ENCODE measurements at places on chromosomes 1 and 21. TPM values are rescaled to one million over a fixed set of nuclear protein-coding genes. Genes with fewer than 3 reads are reported as not detected.

The TMPRSS15 gene
- not detected for total RNA-seq

The WDR3 gene
- 29.2 TPM for total RNA-seq

The S100A11 gene
- 1,959 TPM for total RNA-seq

The AMY2A gene
- not detected for total RNA-seq

The GJA8 gene
- not detected for total RNA-seq

The SPATA45 gene
- not detected for total RNA-seq

The PTPN7 gene
- not detected for total RNA-seq

The LHX4 gene
- 0.45 TPM for total RNA-seq

The SMCP gene
- total RNA-seq: not detected

The DPYD gene
- total RNA-seq: 2.0 TPM

The CASZ1 gene
- 2.1 TPM for total RNA-seq

The PLPPR4 gene
- 0.02 TPM for total RNA-seq

The HES3 gene
- not detected for total RNA-seq

The C1orf185 gene
- not detected for total RNA-seq

The DIO1 gene
- not detected for total RNA-seq

The HAO2 gene
- total RNA-seq: not detected

The GPR153 gene
- total RNA-seq: 4.1 TPM

The DTL gene
- 18.8 TPM for total RNA-seq

The TRNP1 gene
- 278 TPM for total RNA-seq

The AZIN2 gene
- 0.93 TPM for total RNA-seq

The ARHGAP29 gene
- total RNA-seq: 10.3 TPM

The FUCA1 gene
- 10.2 TPM for total RNA-seq

The COL6A1 gene
- total RNA-seq: 18.9 TPM

The NFIA gene
- 9.8 TPM for total RNA-seq

The S100A9 gene
- 0.46 TPM for total RNA-seq

The DENND2D gene
- total RNA-seq: 1.2 TPM

The GPA33 gene
- not detected for total RNA-seq

The GRHL3 gene
- total RNA-seq: 0.79 TPM

The TSTD1 gene
- total RNA-seq: 0.44 TPM

The LIPI gene
- not detected for total RNA-seq

The TDRD5 gene
- 0.05 TPM for total RNA-seq

The LMX1A gene
- total RNA-seq: not detected

The CFHR2 gene
- not detected for total RNA-seq

The CHD1L gene
- 31.5 TPM for total RNA-seq

The SHE gene
- 0.10 TPM for total RNA-seq

The ATAD3C gene
- not detected for total RNA-seq

The CYP4A11 gene
- not detected for total RNA-seq

The USP33 gene
- total RNA-seq: 14.0 TPM

Data from A549 treated with Hydrocortisone at 1 μM for 4 hours (cell line).